ENCODE measurements at places on chromosomes 2 and 18.

DNA sequence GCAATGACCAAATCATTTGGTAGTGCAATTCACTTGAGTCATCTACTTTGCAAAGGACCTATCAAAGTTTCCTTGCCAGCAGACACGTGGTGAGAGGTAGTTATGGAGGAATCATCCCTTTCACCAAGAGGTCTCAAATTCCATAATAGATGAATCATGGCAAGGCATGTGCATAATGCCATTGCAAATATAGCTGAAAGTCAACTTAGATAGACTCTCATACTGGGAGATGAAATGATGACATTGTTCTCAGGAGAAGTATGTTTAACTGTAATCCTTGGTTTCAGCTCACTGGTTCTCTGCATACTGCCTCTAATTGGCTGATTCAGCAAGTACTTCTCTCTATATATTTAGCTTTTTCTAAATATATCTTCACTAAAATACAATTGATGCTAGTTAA, 57.2 kb downstream of the CALCRL start:
- DNase-seq, result no peak

GRCh38 chr2:115650827-115651226, 1208.4 kb downstream of the DPP10 start:
- DNase-seq, result no peak

DNA sequence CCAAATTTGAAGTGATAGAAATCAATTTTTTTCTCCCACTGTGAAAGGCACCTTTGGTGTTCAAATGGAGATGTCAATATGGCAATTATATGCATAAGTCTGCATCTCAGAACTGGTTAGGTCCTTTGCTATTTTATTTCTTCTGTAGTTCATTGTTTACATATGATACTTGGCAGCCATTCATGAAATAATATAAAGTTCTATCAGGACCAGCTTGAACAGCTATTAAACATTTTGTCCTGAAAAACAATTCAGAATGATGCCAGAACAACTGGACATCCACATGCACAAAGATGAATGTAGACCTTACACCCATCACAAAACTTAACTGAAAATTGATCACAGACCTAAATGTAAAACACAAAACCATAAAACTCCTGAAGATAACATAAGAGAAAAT, 41.8 kb upstream of the ARHGAP28 start:
- no peak for DNase-seq

DNA sequence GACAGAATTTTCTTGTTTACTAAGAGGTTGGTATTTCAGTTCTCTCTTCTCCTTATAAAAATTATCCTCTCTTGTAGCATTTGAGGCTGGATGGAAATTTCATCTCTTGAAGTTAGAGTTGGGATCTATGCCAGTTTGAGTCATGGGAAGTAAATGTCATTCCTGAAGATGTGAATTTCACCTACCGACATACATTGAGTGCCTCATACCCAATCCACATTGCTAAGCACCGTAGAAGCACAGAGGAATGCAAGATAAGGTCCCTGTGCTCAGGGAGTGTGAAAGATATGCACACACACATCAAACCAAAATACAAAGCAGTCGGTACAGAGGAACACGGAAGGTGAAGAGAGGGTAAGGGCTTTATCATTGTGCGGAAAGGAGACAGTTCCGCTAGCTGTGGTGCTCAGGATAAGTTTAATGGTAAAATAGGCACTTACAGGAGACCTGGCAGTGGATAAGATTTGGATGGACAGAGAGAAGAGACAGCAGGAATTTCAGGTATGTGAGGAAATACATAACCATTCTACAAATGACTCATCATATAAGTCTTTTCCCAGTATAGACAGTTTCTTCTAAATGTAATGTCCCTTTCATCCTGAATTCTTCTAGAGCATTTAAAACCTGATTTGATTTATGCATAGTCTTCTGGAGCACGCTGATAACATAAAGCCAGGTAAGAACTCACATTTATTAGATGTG, 205.3 kb upstream of the ST6GAL2 start:
- DNase-seq, result no peak

- DNase-seq, result no peak
Measured at GRCh38 chr2:158999458-158999857, 31.0 kb downstream of the TANC1 start.

- DNase-seq, result no peak
Measured at GRCh38 chr2:54504866-54505265, 48.7 kb downstream of the SPTBN1 start.

DNA sequence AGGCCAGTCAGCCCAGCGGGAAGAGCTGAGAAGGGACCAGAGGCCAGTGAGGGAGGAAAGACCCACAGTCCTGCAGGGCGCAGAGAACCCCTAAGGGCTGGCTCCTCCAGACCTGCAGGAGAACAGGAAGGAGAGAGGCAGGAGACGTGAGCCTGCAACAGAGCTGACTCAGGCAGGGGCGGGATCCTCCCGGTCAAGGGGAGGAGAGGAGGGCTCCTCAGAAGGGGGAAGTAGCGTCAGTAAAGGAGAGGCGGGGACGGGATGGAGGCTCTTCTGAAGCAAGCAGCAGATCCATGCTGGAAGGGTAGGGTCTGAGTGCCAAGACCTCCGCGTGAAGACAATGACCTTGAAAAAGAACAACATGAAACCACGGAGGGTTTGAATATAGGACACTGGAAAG, 50.8 kb downstream of the TRABD2A start:
- no peak for DNase-seq

- no peak for DNase-seq
Measured at GRCh38 chr2:170122883-170123547, 54.9 kb upstream of the MYO3B start.

- DNase-seq, result no peak
Measured at GRCh38 chr18:13527730-13528129, 198.6 kb downstream of the FAM210A start.

- DNase-seq, result no peak
Measured at GRCh38 chr2:238423561-238424312, 3.0 kb upstream of the ASB1 start.

DNA sequence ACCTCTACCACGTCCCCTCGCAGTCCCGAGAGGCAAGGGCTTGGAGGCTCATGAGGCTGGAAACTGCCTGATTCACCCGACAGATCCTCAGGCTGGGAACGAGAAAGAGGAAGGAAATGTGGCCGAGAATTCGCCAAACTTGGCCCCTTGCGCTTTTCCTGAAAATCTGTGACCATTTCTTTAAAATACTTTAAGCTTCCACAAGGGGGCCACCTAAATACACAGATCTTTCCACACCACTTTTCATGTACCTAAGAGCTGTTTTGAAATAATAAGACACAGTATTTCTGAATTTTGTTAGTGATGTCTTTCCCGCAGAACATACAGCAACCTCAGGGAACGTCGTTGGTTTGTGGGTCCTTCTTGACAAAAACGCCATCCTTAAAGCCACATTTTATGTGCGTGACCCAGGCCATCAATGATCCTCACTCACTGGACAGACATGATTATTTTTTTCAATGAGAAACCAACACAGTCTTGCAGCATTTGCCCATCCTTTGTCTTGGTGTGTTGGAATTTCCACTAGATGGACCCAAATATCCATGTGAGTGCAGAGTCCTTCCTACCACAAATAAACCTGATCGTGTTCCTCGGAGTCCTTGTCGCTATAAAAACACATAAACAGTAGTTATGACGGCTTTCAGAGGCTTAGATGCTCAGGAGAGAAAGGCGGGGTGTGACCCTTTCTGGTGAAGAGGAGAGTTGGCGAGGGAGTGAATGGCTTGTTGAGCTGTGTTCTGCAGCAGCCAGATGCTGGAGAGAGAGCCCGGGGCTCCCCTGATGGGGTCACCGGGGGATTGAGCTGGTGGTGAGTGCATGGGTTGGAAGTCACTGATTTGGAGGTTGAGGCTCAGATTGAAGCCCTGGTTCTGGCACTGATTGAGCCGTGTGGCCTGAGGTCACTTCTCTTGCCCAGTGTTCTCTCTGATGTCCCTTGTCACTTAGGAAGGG, 25.0 kb downstream of the DCDC2C start:
- DNase-seq, result no peak

- DNase-seq, result no peak
Measured at GRCh38 chr2:154855138-154855537, 156.6 kb downstream of the KCNJ3 start.

GRCh38 chr2:47194410-47194809, 39.3 kb upstream of the STPG4 start:
- DNase-seq, result no peak

- no peak for DNase-seq
Measured at GRCh38 chr2:235567842-235568241, 74.0 kb downstream of the AGAP1 start.

DNA sequence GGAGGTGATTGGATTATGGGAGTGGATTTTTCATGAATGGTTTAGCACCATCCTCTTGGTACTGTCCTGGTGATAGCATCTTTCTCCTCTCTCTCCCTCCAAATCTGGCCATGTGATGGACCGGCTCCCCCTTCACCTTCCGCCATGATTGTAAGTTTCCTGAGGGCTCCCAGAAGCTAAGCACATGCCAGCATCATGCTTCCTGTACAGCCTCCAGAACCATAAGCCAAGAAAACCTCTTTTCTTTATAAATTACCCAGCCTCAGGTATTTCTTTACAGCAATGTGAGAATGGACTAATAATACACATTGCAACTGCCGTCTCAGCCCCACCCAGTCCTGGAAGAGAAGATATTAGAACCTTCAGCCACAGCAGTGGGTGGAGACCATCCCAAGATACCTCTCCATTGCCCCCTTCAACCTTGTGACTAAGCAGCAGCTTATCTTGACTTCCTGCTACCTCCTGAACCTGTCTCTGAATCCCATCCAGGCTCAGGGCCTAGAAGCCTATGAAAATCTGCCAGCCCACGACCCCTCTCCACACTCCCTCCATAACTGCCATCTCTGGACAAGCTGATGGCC, 81.8 kb upstream of the AGAP1 start:
- DNase-seq, result no peak

DNA sequence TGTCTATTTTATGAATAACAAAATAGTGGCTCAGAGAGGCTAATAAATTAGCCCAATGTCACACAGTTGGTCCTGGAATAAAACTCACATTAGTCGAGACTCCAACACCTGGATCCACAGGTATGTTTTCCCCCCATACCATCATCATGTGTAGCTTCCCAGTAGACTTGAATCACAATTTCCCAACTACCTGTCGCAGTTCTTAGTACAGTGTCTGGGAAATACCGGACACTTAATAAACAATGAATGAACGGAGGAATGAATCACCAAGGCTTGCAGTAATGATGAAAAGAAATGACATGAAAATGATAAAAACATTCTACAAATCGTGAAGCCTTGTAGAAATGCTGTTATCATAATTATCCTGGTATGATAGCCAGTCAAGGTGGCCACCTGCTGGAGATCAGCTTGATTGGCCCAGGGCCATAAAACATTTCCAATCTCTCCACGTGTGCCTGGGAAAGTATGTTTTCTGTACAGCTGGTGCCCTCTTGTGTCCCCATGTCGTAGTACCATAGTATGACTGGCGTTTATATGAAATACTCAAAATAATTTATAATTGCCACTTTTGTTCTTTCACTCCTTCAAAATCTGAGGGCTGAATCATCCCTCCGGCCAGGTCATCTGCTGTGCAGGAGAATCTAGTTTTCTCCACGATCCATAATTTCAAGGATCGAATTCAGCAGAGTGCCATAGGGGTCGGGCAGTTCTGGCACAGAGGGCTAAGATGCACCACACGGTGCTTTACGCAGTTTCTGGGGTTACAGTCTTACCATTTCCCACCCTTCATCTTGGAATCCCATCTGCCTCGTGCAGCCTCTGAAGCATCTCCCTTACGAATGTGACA, 95.4 kb downstream of the LAMA1 start:
- no peak for DNase-seq

GRCh38 chr2:205025580-205026240, 480.4 kb downstream of the PARD3B start:
- DNase-seq, result no peak

- no peak for DNase-seq
Measured at GRCh38 chr2:156181208-156181607, 151.3 kb downstream of the NR4A2 start.

DNA sequence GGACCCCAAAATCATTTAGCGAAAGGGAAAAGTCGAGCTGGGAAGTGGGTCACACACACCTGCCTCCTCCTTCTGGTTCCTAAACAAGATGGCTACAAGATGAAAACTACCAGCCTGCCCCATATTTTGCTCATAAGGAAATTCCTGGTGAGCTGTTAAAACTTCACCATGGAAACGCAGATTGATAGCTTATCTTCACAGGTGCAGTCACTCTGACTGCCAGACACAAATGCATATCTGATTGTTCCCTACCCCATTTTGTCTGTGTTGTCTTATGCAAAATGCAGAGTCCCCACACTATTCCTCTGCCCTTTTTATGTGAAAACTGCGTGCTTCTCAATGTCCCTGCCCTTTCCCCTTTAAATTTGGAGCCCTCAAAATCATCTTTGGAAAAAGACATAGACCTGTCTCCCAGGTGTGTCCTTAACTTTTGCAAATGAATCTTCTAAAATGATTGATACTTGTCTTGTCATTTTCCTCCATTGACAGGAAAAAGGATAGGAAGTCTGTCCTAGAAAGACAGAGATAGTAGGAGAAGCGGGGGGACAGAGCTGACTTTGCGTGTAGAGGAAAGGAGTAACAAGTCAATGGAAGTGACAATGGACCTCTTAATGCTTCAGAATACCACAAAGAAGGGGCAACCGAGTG, 38.9 kb upstream of the THOC1 start:
- DNase-seq, result no peak

DNA sequence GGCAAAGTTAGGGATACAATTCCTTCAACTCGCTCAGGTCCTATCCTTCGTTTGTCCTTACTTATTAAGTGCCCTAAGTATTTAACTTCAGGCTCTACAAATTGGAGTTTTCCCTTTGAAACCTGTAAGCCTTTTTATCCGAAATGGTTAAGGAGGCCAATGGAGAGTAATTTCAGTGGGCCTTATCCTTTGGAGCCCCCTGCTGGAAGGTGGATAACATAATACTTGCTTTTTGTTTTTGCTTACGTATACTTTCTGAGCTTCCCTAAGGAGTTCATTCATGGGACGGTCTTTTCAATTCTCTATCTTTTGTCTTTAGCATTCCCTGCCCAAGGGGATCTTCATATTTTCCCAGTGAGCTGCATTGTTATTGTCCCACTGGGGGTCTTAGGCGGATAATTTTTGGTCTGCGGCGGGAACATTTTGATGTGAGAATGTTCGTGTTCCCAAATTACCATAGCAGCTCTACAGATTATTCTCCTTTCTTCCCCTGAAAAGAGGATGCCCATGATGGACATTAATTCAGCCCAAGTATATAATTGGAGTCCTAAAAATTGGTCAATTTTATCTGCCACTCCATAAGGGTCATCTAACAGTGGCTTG, 34.4 kb upstream of the TRAPPC8 start:
- DNase-seq, result peak; percentile 29

- DNase-seq, result no peak
Measured at GRCh38 chr18:78781601-78781960, 198.0 kb upstream of the SALL3 start.

Data from frontal cortex (tissue), 4 donors.